ENCODE measurements at places on chromosomes 2 and 18. TPM values are rescaled to one million over a fixed set of nuclear protein-coding genes. Genes with fewer than 3 reads are reported as not detected.
A peak's percentile ranks its signal among the peaks of the same experiment; 100 is the strongest.

- H3K36me3 ChIP-seq: no peaks in the 10 kb centered on the region
- H3K27ac ChIP-seq: no peak overlapping the region
- H3K4me3 ChIP-seq: no peak overlapping the region
- DNase-seq: no peak
- H3K4me1 ChIP-seq: no peaks in the 10 kb centered on the region
These were observed 420.7 kb downstream of the ERBB4 start for GRCh38 chr2:212117926-212118325.

DNA sequence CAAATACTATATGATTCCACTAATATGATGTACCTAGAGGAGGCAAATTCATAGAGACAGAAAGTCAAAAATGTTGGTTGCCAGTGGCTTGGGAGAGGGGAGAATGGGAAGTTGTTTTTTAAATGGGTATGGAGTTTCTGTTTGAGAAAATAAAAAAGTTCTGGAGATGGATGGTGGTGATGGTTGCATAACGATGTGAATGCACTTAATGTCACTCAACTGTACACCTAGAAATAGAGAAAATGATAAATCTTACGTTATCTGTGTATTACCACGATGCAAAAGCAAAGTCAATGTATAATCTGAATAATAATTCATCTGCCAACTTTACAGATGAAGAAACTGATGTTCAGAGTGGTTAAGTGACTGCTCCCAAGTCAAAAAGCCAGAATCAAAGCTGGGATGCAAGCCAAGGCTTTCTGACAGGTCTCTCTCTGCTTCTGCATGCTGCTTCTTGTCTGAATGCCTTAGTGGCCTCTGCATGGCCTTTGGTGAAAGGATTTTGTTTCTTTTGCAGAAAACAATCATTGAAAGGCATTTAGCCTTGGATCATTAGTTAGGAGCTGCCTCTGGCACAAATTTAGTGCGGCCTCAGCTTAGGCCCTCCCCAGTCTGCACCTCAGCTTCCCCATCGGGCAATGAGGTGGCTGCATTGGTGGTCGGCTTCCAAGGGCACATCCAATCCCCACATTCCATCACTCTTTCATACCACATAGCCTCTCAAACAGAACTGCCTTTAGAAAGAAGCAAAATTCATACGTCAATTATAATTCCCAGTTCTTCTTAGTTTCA is 46.5 kb upstream of the MYCN start:
- no peak overlapping the region for H3K27ac ChIP-seq
- H3K27me3 ChIP-seq: no peaks in the 10 kb centered on the region
- H3K4me1 ChIP-seq: no peaks in the 10 kb centered on the region
- DNase-seq: no peak
- no peaks in the 10 kb centered on the region for H3K36me3 ChIP-seq

- H3K4me1 ChIP-seq: no peaks in the 10 kb centered on the region
- H3K27ac ChIP-seq: no peak overlapping the region
- no peak for DNase-seq
- no peak overlapping the region for H3K4me3 ChIP-seq
- H3K27me3 ChIP-seq: no peaks in the 10 kb centered on the region
These were observed 44.7 kb downstream of the TTC32 start for GRCh38 chr2:19857100-19857499.

DNA sequence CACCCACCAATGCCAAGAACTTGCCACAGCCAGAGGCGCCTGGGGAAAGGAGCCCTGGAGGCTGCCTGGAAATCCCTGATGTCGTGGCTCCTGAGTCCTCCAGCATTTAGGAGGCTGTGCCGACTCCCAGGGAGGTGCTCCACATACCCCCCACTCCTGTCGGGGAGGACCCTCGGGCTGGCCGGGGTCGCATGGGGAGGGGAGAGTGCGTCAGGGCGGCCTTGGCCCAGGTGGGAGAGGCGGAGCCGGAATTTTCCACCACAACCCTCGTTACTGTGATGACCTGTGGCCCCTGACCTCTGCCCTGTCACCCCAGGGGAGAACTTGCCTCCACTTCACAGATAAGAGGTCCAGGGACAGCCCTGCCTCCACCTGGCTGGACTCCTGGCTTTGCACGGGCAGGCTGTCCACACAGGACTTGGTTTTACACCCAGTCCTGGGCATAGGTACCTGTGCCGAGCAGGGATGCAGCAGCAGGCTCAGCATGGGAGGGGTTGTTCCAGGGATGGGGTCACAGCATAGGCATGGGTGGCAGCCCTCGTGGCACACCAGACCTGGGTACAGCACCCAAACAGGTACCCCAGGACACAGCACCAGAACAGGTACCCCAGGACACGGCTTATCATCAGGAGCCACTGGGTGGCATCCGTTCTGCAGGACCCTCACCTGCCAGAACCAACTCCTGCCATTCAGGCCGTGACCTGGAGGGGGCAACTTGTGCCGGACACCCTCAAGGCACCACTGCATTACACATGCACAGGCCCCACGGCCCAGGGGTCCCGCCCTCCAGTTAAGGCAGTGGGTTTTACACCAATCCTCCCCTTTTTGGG is 12.3 kb upstream of the AGXT start:
- no peaks in the 10 kb centered on the region for H3K36me3 ChIP-seq
- H3K27me3 ChIP-seq: no peaks in the 10 kb centered on the region
- H3K4me3 ChIP-seq: no peak overlapping the region
- H3K4me1 ChIP-seq: no peaks in the 10 kb centered on the region
- H3K27ac ChIP-seq: no peak overlapping the region

GRCh38 chr18:7541835-7542234 is 25.3 kb upstream of the PTPRM start:
- H3K27me3 ChIP-seq: no peaks in the 10 kb centered on the region
- no peak overlapping the region for H3K27ac ChIP-seq
- no peak overlapping the region for H3K4me3 ChIP-seq
- no peaks in the 10 kb centered on the region for H3K36me3 ChIP-seq
- H3K4me1 ChIP-seq: no peaks in the 10 kb centered on the region

DNA sequence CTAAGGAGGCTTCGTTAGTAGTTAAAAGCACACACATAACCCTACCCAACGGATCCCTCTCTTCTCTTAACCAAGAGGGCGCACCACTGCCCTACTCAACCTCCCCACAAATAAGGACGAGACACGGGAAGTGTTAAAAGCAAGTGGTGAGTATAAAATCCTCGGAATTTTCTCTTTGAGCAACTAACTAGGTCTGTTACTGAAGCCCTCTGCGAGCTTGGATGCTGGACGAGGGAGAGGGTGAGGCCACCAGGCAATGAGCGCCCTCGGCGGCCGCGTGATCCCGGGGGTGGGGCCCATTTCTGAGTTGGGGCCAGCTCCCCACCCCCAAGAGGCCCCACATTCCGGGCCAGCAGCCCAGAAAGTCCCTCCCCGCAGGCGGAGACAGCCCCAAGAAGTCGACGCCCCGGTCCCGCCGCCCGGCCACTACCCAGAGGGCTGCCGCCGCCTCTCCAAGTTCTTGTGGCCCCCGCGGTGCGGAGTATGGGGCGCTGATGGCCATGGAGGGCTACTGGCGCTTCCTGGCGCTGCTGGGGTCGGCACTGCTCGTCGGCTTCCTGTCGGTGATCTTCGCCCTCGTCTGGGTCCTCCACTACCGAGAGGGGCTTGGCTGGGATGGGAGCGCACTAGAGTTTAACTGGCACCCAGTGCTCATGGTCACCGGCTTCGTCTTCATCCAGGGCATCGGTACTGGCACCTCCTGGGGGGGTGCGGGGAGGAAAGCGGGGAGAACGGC is at the start of gene CYBRD1:
CYBRD1 (plus strand) TSS at position 423 of the 736 bp plus-strand sequence; CDS start at position 495, 72 bp downstream.
- no peak within 1 kb of the TSS for H3K27ac ChIP-seq
- DNase-seq: no peak
- H3K4me3 ChIP-seq: peak within 1 kb of the TSS; percentile 17
- H3K4me1 ChIP-seq: peaks cover 21% of the 10 kb centered on the region
- peaks cover 4% of the 10 kb centered on the region for H3K27me3 ChIP-seq

DNA sequence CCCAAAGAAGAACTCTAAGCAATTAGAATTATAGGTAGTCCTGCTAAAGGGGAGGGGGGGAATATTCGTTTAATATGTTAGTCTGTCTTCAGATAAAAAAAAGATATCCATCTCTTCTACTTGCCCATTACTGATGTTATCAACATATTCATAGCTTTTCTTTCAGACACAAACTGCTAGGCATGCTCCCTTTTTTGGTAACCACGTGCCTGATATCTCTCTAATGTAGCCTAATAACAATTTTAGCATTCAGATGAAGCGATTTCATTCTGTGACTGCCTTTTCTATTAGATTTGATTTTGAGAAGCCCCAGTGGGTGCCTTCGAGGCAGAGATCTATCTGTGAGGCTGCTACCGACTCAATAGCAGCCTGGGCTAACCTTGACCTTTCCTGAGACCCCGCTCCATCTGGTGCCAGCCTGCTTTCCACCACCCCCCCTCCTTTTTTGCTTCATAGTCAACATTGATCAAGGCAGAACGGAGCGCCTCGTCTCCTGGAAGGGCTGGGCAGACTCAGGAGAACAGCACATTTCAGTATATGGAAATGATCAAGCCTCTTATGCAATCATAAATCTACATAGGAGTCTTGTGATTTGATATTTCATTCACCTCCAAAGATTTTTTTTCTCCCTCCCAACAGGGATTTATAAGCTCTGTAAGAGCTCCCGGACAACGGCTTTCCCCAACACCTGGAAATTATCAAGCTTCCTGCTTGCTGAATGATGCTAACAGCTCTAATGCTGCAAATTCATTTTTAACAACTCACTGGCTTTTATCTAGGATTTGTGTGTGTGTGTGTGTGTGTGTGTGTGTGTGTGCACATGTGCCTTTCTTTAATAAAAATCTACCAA is 14.7 kb upstream of the BCL11A start:
- H3K27ac ChIP-seq: no peak overlapping the region
- no peaks in the 10 kb centered on the region for H3K36me3 ChIP-seq
- DNase-seq: no peak
- no peak overlapping the region for H3K4me3 ChIP-seq

DNA sequence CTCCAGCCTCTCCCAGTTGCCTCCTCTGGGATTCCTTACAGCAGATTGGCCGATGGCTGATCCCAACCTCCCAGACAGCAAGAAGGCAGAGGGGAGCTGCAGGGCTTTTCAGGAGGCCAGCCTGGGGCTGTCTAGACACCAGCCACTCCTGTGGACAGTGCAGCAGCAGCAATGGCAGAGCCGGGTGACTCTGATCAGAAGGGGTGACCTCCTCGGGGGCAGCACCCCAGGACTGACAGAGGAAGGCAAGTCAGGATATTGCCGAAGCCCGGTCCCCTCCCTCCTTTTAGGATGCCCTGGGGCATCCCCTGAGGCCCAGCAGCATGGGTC is 84.5 kb downstream of the INHBB start:
- H3K27me3 ChIP-seq: no peaks in the 10 kb centered on the region
- no peaks in the 10 kb centered on the region for H3K4me1 ChIP-seq
- no peak for DNase-seq
- H3K27ac ChIP-seq: no peak overlapping the region

DNA sequence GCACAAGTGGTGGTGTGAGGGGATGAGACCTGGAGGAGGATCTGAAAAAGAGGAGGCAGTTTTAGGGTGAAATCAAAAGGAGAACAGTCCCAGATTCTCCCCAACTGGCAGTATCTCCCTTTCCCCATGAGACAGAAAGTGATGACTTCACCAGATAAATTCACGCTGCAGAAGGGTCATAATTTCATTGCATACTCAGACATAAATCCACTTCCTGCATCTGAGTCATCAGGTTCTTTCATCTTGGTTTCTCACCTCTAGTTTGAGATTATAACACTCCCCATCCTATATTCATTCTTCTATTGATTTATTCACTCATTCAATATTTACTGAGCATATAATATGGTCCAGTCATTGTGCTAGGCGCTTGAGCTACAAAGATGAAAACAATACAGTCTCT is 64.7 kb downstream of the CCDC148 start:
- H3K27me3 ChIP-seq: no peaks in the 10 kb centered on the region
- peak; percentile 3 for DNase-seq
- H3K4me1 ChIP-seq: peaks cover 8% of the 10 kb centered on the region
- H3K36me3 ChIP-seq: no peaks in the 10 kb centered on the region
- no peak overlapping the region for H3K27ac ChIP-seq

GRCh38 chr2:158782136-158782535 is 13.0 kb upstream of the DAPL1 start:
- no peaks in the 10 kb centered on the region for H3K4me1 ChIP-seq
- no peak overlapping the region for H3K27ac ChIP-seq
- no peaks in the 10 kb centered on the region for H3K27me3 ChIP-seq
- DNase-seq: no peak
- H3K4me3 ChIP-seq: no peak overlapping the region

GRCh38 chr2:86621280-86621943 is 2.3 kb downstream of the RNF103 start:
- H3K4me1 ChIP-seq: peaks cover 41% of the 10 kb centered on the region
- no peaks in the 10 kb centered on the region for H3K27me3 ChIP-seq
- peak overlapping the region; percentile 59 for H3K4me3 ChIP-seq
- DNase-seq: no peak
- no peak overlapping the region for H3K27ac ChIP-seq
- H3K36me3 ChIP-seq: no peaks in the 10 kb centered on the region

Gene EML6
- total RNA-seq: 3.9 TPM

DNA sequence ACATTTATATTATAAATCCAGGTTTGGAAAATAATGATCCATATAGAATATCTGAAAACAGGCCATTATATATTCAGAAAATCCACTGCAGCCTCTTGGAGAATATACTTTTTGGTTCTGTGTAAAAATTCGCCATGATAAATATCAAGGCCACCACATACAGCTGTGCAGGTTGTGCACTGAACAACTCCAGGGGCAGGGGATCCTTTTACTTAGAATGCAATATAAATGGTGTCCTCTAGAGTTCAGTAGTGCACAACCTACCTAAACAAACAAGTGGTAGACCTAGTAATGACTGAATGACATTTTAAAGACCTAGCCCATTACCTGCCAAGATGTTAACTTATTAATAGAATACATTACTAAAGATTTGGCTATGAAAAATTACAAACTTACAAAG is 22.4 kb downstream of the MOGAT1 start:
- no peaks in the 10 kb centered on the region for H3K4me1 ChIP-seq
- no peaks in the 10 kb centered on the region for H3K27me3 ChIP-seq
- no peak overlapping the region for H3K4me3 ChIP-seq
- H3K36me3 ChIP-seq: no peaks in the 10 kb centered on the region
- no peak overlapping the region for H3K27ac ChIP-seq

Gene GKN2
- not detected for total RNA-seq

DNA sequence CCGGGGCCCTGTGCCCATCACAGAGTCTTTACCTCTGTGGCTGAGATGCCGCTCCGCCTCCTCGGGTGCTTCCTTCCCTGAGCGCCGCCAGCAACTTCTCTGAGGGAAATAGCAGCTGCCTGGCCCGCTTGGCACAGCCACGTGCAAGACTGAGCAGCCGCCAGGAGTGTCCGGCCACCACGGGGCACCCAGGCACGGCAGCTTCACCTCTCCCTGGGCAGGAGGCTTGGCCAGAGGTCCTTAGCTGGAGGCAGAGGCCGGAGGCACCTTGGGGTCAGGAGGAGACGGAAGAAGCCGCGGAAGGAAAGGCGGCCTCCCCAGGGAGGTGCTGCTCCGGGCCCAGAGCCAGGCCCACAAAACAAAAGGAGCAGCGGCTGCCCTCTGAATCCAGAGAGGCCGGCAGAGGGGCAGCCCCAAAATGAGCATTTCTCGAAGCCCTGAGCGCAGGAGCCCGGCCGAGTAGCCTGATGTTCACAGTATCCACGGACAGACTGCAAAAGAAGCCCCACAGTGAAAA is 6.0 kb upstream of the LIMS2 start:
- no peaks in the 10 kb centered on the region for H3K27me3 ChIP-seq
- H3K36me3 ChIP-seq: no peaks in the 10 kb centered on the region
- H3K4me3 ChIP-seq: no peak overlapping the region
- H3K4me1 ChIP-seq: no peaks in the 10 kb centered on the region
- no peak for DNase-seq
- no peak overlapping the region for H3K27ac ChIP-seq

All from CD4-positive, alpha-beta memory T cell (primary cell).